ENCODE measurements at places on chromosomes 16 and 17. TPM values are rescaled to one million over a fixed set of nuclear protein-coding genes. Genes with fewer than 3 reads are reported as not detected.

The ADAP2 gene
- 18.9 TPM for total RNA-seq

The OR1A1 gene
- not detected for total RNA-seq

The CDH15 gene
- not detected for total RNA-seq

The CPHXL2 gene
- not detected for total RNA-seq

The ZNF23 gene
- total RNA-seq = 7.0 TPM

The KRT12 gene
- total RNA-seq = not detected

The KLHL10 gene
- not detected for total RNA-seq

The DEXI gene
- total RNA-seq = 39.8 TPM

The SAMD14 gene
- not detected for total RNA-seq

The HAS3 gene
- 2.8 TPM for total RNA-seq

The FBXO39 gene
- total RNA-seq = 0.93 TPM

The MMP28 gene
- not detected for total RNA-seq

The MT1F gene
- total RNA-seq = 5.9 TPM

The PTX4 gene
- not detected for total RNA-seq

The MILR1 gene
- 1.6 TPM for total RNA-seq

The CLEC18B gene
- total RNA-seq = 0.49 TPM

The VKORC1 gene
- 44.2 TPM for total RNA-seq

The NUDT21 gene
- 197 TPM for total RNA-seq

The TMEM238L gene
- total RNA-seq = not detected

The EVPLL gene
- not detected for total RNA-seq

The RAC3 gene
- total RNA-seq = 8.8 TPM

The USP43 gene
- 1.0 TPM for total RNA-seq

The CBX2 gene
- total RNA-seq = 0.27 TPM

The EME1 gene
- total RNA-seq = 0.61 TPM

The PRR14 gene
- 57.6 TPM for total RNA-seq

The PRSS22 gene
- not detected for total RNA-seq

The CRYBA1 gene
- not detected for total RNA-seq

The CSH1 gene
- total RNA-seq = 11.3 TPM

The CES4A gene
- total RNA-seq = 56.2 TPM

The FBXO47 gene
- not detected for total RNA-seq

The GSE1 gene
- total RNA-seq = 69.2 TPM

The LLGL2 gene
- 33.7 TPM for total RNA-seq

The KREMEN2 gene
- not detected for total RNA-seq

The TP53TG3 gene
- total RNA-seq = not detected

The SOCS7 gene
- total RNA-seq = 23.3 TPM

The WNK4 gene
- total RNA-seq = 0.41 TPM

The HBA2 gene
- total RNA-seq = 10.4 TPM

The KRTAP4-9 gene
- not detected for total RNA-seq

The AOC3 gene
- total RNA-seq = 1.7 TPM

The ARL5C gene
- total RNA-seq = 0.34 TPM

The NTN1 gene
- 0.11 TPM for total RNA-seq

The UNC13D gene
- total RNA-seq = 152 TPM

The HSD11B2 gene
- total RNA-seq = not detected

The CTRB2 gene
- total RNA-seq = not detected

Measured in naive thymus-derived CD4-positive, alpha-beta T cell (primary cell).